ENCODE measurements at places on chromosomes 5 and 9.

DNA sequence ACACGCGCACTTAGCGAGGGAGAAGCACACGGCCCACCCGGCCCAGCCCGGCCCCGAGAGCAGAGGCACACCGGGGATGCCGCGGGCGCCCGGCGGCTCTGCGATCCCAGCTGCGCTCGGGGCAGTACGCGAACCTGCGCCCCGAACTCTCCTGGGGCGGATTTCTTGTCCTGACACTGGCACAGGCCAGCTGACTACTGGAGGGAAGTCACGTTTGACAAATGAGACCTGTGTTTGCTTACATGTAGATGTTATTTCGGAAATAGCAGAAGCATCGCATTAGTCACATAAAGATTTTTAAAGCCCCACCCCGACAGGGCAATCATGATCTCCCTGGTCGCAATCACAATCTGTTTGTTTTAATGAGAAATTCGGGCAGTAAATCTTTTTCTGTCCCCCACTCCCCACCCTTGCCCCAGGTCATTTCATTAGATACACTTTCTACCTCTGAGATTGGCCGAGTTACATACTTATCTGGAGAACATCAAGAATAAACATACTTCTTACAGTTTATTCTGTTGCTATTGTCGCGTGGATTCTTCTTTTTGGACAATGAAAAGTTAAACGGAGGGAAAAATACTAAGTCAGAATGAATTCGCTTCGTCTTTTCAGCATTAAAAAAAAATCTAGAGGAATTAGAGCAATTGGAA is 518.9 kb downstream of the CTNND2 start:
- no peak for DNase-seq

- no peak for DNase-seq
These were observed 20.4 kb upstream of the MED10 start for GRCh38 chr5:6398570-6399230.

GRCh38 chr9:118809160-118809625 is 560.0 kb downstream of the BRINP1 start:
- DNase-seq: no peak

DNA sequence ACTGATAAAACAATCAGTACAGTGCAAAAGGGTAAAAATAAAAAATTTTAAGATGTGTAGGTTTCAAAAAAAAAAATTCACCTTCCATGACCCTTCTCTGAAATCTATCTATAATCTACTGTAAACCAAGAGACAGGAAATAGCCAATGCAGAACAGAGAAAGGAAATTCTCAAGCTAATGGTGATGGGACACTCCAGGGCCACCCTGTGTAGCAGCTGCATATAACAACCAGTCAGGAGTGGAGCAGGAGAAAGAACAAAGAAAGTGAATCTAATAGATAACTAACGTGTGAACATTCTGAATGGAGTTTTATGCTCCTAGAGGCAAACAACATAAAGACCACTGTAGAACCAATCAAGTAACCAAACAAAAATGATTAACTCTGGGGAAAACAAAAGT is 16.6 kb downstream of the SPTLC1 start:
- no peak for DNase-seq

DNA sequence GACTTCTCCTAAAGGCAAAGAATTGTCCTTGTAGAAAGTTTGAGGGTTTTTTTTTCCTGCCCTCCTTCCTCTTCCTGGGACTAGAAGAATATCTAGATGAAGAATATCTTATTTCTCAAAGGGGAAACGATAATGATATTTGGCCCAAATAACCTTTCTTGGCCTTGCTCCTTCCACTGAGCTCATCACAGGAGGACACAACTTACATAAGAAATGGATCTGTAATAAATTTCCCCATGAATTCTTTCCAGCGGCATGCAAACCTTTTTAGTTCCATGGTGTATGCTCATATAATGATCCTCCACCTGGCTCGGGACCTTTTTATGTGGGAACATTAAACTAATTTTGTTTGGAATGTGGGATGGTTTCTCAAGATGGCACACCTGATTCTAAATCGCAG is 304.4 kb downstream of the DMRT2 start:
- no peak for DNase-seq

DNA sequence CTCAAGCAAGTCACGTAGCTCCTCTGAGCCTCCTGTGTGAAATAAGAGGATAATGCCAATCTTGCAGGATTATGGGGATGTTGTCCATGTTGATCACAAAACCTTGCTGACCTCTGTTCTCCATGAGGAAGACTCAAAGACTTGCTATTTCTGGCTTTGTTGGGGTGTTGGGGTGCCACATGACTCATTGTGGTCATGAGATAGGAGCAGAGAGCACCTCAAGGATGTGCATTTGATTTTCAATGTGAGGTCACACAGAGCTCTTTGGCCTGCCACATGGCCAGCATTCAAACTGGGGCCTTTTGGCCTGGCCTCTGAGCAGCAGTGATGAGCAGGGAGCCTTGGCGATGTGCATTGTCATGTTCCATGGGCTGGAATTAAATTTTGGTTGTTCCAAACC is 380.3 kb downstream of the GADD45G start:
- DNase-seq: no peak

DNA sequence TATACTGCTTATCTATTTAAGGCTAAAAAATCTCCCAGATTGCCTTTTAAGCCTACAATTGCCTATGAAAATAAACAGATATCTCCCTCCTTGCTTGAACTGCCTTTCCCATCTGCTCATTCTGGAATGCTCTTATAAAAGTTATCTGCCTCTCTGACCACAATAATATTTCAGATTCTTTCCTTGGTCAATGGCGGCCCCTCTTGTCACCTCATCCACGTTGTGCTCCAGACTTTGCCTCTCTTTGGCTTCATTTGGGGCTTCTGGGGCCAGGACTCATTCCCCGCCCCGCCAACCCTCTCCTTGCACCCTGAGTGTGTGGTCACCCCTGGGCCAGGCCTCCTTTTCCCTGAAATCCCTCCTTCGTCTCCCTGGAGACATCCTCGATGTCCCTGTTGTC is 110.0 kb upstream of the RPS23 start:
- no peak for DNase-seq

DNA sequence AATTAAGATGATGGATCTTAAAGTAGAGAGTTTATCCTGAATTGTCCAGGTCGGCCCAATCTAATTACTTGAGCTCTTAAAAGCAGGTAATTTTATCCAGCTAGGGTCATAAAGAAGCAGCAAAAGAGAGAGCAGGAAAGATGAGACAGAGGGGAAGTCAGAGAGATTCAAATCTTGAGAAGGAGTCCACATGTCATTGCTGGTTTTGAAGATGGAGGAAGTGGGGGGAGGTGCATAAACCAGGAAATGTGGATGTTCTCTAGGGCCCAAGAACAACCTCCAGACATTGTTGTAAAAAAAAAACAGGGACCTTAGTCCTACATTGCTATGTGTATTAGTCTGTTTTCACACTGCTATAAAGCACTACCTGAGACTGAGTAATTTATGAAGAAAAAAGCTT is 66.4 kb downstream of the SLCO4C1 start:
- no peak for DNase-seq

DNA sequence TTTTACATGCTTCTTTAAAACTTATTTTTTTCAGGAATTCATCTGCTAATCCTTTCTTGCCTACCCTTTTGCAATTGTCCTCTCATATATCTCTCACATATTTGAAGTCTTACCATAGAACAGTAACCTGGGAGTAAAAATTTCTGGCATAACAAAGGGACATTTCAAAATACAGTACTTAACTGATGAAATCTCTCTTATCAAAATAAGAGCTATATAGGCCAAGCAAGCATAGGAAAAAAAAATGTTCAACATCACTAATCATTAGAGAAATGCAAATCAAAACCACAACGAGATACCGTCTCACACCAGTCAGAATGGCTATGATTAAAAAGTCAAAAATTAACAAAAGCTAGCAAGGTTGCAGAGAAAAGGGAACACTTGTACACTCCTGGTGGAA is 2062.7 kb upstream of the CDH6 start:
- DNase-seq: no peak

DNA sequence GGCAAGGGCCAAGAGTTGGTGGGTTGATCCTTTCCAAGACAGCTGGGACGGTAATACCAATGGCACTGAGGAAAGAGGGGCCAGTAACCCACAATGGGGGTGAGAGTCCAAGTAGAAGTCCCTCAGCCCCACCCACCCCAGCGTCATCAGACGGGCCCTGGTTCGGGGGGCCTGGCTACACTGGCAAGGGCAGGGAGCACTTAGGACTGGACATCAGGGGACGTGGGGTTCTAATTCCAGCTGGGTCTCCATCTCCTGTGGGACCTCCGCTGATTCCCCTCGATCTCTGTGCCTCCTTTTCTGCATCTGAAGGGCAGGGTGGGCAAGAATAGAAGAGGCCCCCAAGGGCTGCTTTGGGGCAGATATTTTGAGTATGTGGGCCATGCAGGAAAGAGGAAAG is 53.5 kb upstream of the FCN1 start:
- DNase-seq: no peak

DNA sequence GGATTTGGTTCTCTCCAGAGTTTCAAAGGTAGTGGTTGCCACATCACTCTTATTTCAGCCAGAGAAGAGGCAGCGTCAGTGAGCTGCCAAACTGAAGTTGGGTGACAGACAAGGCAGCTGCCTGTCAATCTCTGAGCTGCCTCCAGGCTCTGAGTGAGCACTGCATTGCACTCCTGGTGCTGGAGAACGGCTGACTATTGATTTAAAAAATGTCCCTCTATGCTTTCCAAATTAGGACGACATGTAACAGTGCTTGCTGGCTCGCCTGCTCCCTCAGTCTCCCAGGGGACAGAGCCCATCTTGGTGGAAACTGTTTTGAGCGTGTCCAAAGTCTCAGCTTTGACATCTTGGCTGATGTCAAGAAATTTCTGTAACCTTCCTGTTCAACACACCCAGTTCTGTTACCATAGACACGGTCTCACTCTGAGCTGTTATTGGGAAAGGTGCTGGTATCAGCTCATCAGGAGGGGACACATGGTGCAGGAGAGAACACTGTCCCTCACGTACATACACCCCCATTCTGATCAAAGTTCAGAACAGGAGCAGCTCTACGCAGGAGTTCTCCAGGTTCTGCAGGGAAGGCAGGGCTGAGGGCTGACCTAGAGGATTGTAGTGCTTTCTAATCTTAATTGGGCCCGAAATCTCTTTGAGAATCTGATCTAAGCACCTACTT is 15.7 kb downstream of the PCDH12 start:
- no peak for DNase-seq

GRCh38 chr5:113866763-113867162 is 353.3 kb downstream of the YTHDC2 start:
- DNase-seq: no peak

DNA sequence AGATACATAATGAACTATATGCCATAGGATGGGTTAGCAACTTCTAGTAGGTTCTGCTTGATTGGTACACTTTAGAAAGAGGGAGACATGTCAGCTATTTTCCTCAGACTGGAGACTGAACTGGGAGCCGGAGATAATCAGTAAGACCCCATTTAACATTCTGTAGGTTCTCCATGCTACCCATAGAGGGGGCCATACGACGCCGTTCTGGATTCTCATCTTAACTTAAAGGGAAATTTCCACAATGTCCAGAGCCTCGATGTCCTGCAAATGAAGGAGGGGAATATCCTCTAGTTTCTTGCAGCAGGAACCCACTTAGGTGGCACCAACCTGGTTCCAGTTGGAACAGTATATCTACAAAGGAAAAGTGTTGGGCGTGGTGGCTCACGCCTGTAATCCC is 22.3 kb upstream of the NPM1 start:
- no peak for DNase-seq

GRCh38 chr9:79353856-79354520 is 217.8 kb upstream of the TLE4 start:
- no peak for DNase-seq

DNA sequence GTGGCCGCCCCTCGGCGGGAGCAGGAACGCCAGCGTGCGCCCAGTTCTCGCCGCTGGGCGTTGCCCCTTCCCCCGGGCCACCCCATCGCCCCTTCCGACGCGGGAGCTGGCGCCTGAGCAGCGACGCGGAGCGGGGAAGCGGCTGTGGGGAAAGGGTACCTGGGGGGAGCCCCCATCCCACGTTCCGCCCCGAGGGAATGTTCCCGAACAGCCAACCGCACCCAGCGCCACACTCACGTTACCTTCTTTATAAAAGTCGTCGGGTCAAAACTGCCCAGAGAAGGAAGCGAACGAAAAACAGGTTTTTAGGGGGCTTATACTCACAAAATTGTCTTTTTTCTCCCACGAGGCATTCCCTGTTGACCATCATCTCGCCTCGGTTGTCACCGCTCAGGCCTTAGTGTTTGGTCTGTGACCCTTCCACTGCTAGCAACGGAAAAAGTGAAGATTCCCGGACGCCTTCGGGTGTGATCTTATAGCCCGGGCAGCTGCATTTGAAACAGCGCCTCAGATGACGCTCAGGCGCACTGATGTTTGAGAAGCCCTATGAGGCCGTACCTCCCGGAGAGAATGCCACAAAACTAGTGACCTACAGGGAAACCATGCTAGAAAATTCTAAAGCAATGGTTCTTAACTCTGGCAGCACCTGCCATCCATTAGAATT is 475 bp upstream of the GOLM1 start:
- no peak for DNase-seq

GRCh38 chr5:39955156-39955555 is 530.4 kb upstream of the DAB2 start:
- no peak for DNase-seq

DNA sequence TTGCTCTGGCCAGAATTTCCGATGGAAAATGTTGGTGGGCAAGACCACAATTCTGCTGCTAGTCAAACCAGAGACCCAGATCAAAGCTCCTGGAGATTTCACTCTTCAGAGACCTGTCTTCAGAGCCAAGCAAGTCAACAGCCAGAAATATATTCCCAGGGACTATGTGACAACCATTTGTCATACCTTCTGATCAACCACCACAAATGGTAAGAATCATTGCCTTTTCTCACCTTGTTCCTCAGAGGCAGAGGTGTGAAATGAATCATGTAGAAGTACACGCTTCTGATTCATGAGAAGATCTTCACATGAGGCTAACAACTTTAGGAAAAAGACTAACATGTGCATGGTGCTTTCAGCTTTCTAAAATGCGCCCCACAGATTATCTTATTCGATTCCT is 53.5 kb downstream of the SUSD1 start:
- peak; percentile 8 for DNase-seq

GRCh38 chr5:150945486-150945885 is 40.7 kb upstream of the ZNF300 start:
- DNase-seq: no peak

DNA sequence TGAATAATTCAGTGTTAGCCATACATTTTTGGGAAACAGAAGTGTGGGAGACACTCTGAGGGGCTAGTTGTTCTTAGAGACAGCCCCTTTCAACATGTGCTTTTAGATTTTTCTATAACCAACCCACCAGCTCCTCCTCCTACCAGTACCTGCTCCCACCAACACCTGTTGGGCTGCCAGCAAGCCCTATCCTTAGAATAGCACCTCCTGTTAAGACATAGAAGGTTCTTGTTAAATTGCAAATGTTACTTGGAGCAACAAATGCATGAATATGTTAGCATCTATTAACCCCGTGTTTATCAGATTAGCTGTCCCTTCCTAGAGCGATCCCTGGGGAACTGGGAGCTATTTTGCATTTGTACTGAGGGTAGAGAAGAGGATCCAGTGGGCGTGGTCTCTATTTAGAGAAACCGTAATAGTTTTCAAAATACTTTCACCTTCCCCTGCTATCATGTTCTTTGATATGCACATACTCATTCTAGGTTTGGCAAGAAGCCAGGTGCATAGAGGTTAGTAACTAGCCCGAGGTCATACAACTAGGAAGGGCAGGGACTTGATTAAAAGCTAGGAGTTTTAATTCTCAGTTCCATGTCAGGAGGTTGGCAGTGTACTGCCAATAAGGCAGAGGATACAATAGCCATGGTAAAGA is 334.4 kb downstream of the KCTD16 start:
- no peak for DNase-seq

- DNase-seq: no peak
These were observed 130.7 kb upstream of the NTRK2 start for GRCh38 chr9:84538879-84539278.

- DNase-seq: no peak
These were observed 235.8 kb downstream of the TMEM38B start for GRCh38 chr9:105930011-105930627.
